ENCODE measurements at places on chromosomes 2 and 18.

DNA sequence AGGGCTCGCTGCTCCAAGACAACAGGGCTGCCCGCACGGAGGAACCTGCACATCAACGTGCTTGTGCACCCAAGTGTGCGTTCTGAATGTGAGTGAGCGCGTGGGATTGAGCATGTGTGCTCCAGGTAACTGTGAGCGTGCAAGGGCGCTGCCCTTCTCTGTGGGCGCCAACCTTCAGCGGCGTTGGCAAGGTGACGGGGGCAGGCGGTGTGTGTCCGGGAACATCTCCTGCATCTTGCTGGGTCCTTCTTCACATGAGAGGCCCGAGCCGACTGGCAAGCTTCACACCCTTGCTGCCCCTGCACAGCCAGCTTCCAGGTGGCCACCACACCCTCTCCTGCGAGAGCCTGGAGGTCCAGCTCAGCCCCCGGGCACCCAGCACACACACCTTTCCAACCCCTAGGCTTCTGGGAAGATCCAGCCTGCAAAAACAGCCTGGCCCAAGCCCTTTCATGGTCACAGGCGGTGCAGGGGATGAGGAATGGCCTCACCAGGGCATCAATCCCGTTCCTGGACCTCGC is 220.9 kb downstream of the HDAC4 start:
- DNase-seq = no peak

GRCh38 chr2:231204581-231204980 is 6.2 kb downstream of the ARMC9 start:
- DNase-seq = no peak

DNA sequence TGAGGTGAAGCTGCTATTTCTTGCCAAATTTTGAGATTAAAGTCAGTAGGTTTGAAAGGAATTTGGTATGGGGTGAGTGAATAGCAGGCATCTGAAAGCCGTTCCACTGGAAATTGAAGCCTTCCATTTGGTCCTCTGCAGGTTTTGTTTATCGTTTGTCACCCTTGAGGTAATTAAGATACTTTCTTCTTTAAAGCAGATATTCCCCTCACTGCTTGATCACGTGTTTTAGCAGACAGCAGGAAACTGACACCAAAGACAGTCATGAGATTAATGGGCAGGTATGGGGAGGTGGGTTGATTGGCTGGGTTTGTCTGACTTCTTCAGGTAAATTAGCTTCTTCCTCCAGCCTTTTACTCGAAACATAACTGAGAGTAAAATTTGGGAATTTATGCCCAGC is 10.7 kb downstream of the LPIN1 start:
- no peak for DNase-seq

- DNase-seq = no peak
Observed at GRCh38 chr2:180367815-180368214, 360.7 kb upstream of the CWC22 start.

DNA sequence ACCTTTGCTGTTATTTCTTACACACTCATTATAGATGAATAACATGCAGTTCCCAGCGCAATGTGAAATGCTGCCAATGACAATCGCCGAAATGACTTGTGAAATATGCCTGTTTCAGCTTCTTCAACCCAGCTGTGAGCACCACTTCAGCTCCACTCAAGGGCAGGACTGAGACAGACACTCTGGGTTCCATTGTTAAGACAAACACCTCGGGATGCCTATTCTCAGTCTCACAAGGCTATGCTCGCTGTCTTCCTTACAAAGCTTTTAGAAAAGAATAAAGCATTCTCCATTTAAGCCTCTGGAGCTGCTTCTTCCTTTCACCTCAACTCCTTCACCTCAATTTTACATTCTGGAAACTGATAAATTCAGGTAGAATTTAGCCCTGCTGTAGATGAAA is 4.2 kb downstream of the CBLN2 start:
- no peak for DNase-seq

- no peak for DNase-seq
Observed at GRCh38 chr2:128395640-128396499, 77.2 kb upstream of the HS6ST1 start.

DNA sequence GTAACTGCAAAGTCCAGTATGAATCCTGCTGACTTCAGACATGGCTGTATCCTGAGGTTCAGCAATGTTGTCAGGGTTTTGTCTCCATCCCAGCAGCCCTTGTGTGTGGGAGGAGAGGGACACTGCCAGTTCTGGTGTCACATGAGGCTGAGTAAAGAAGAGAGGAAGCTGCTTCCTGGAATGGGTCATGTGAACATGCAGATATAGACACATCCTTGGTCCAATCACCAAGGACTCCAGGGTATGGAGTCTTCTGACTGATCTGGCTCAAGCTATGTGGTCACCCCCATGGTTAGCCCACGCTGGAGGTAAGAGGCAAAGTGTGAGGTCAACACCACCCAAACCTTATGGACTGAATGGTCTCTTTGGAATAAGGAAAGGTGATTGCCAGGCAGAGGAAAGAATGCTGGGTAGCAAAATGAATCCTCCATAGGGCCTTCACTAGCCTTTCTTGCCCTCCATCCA is 134.4 kb upstream of the SLC1A4 start:
- DNase-seq = no peak

- no peak for DNase-seq
Observed at GRCh38 chr2:71935262-71935848, 212.3 kb downstream of the CYP26B1 start.

GRCh38 chr2:118440404-118441098 is 352.3 kb downstream of the INSIG2 start:
- DNase-seq = no peak

- peak; percentile 6 for DNase-seq
Observed at GRCh38 chr18:13136904-13137669, 81.5 kb upstream of the LDLRAD4 start.

GRCh38 chr2:101688261-101688660 is 9.2 kb upstream of the MAP4K4 start:
- no peak for DNase-seq

GRCh38 chr2:216776066-216776850 is 80.9 kb upstream of the IGFBP5 start:
- no peak for DNase-seq

- DNase-seq = no peak
Observed at GRCh38 chr18:55420665-55421307, 167.2 kb downstream of the TCF4 start.

DNA sequence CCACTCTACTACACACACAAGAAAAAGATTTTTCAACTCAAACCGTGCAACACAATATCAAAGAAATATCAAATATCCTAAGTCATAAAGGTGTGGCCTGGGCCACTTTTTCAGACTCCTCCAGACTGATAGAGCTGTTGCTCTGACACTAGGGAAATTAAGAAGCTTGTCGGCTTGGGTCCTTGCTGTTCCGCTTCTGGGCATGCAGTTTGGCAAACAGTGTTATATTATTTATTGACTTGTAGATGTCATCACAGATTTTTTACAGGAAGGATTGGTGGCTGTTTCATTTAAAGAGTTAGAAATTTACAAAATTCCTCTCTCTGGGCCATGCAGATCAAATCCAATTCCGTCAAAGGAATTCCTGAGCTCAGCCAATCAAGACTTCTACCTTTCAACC is 98.3 kb upstream of the MSH2 start:
- DNase-seq = no peak

DNA sequence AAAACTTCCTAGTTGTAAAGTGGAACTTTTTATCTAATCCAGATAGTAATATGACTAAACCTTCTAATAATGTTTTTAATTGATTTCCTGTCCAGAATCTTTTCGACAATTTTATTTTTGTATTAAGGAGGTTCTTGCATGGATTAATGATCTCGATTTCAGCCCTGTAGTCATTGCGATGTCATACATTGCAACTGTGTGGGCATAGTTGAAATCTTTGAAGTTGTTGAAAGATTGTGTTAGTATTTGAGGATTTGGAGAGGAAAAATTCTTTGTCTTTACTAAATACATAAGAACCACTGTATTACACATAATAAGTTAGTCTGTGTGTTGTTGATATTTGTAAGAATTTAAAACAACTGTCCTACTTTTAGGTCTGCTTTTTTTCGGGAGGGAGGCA is 31.1 kb downstream of the ACSL3 start:
- DNase-seq = no peak

GRCh38 chr2:72414137-72414760 is 266.6 kb upstream of the CYP26B1 start:
- DNase-seq = no peak

GRCh38 chr2:10762651-10763460 is 41.4 kb downstream of the ATP6V1C2 start:
- no peak for DNase-seq

- no peak for DNase-seq
Observed at GRCh38 chr2:207330912-207331311, 165.2 kb upstream of the KLF7 start.

GRCh38 chr2:71303849-71304248 is 27.7 kb upstream of the ZNF638 start:
- DNase-seq = no peak

Measured in HL-60 (cell line).